ENCODE measurements at places on chromosomes 4 and X.

- DNase-seq, result no peak
These were observed 224.7 kb upstream of the PPP1R2C start for GRCh38 chrX:43002526-43003203.

DNA sequence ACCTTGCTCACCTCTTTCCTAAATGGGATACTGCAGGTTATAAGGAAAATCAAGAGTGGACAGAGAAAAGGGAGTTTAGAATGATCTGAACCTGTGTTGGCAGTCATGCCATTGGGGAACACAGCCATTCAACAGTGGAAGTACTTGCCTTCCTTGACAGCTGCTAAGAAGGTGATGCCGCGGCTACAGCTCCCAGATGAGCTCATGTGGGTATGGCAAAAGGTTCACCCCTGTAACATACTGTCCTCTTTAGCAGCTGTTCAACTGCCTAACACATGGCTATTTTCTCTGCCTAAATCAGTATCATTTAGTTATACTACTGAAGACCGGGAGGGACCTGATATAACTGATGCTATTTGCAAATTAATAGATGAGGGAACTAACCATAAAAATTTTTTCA lies 76.8 kb downstream of the DCHS2 start:
- DNase-seq, result no peak

DNA sequence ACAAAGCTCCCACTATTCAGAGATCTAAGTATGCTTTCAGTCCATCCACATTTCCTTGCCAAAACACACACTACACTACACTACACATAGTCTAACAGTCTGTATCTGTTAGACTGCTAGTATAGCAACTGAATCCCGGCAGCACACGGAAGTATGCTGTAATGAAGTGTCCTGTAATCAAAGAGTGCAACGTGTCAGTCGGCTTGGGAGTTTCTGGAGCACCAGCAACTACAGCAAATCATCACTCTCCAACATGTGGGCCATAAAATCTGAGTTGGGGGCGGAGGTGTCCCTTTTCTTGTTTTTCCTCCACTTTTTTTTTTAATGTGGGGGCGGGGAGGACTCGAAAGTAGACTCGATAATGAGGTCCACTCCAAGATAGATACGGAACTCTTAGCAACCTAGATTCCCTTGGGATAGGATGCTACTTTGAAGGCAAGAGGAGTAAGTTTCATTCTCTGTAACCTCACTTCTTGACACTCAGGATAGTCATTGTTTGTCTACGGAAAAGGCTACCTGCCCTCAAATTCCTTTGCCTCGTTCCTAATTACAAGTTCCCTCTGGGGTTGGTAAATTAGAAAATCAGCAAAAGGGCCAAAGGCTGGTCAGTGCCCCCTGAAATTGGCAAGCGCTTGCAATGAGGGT lies 722 bp downstream of the SLC10A7 start:
- peak; percentile 19 for DNase-seq

DNA sequence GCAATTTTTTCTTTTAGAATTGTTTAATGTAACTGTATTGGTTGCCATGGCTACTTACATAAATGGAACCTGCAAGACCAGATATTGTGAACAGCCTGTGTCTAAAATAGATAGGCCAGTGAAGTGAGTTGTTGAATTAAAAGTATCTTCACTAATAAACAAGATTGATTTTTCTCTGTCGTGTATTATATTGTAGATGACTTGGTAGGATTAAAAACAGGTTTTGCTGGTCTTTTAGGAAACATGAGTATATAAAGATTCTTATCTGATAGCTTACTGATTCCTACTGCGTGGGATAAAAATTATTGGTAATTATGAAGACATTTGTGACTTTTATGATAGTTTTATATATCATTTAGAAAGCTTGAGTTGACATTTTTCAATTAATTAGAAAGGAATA lies 162.1 kb downstream of the KDM6A start:
- DNase-seq, result no peak

- DNase-seq, result no peak
These were observed 68.4 kb downstream of the MFAP3L start for GRCh38 chr4:169957785-169958184.

DNA sequence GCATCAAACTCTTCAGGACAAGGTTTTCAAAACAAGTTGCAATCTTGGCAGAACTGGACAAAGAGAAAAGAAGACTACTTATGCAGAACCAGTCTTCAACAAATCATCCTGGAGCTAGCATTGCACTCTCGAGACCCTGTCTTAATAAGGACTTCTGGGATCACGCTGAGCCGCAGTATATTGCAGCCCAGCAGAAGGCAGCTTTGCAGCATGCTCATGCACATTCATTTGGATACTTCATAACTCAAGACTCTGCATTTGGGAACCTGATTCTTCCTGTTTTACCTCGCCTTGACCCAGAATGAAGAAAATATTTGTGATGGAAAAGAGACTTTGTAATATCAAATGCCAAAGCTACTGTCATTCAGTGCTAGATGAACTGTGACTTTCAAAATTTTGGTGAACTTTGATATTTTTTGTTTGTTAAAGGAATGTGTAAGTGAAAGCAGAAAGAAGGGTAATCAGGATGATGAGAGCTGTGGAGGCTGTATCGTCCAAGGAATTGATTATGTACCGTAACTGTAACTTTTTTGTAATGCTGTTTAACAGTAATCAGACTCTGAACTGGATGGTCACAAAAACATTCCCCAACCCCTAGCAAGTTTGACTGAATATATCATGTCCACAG lies 27.2 kb downstream of the HSPA4L start:
- DNase-seq, result no peak
